ENCODE measurements at places on chromosomes 12 and 14.
A peak's percentile ranks its signal among the peaks of the same experiment; 100 is the strongest.

DNA sequence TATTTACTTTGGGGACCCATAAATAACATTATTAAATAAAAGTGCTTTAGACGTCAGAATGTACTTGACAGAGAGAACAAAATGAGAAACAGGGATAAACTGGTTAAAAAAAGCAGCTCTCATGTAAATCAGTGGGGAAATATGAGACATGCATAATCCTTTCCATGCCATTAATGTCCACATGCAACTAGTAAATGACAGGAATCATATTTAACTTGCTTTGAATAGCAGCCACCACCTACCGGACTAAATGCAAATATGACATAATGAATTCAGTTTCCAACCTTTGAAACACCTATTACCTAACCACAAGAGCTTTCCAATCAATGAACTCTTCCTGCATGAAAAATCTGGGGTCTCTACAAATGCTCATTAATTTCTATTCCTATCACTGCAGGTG, 19.6 kb downstream of the FGD6 start:
- no peaks in the 10 kb centered on the region for H3K27me3 ChIP-seq
- no peak overlapping the region for H3K4me3 ChIP-seq
- H3K27ac ChIP-seq, result no peak overlapping the region
- H3K36me3 ChIP-seq, result no peaks in the 10 kb centered on the region
- peaks cover 2% of the 10 kb centered on the region for H3K4me1 ChIP-seq
- DNase-seq, result no peak

DNA sequence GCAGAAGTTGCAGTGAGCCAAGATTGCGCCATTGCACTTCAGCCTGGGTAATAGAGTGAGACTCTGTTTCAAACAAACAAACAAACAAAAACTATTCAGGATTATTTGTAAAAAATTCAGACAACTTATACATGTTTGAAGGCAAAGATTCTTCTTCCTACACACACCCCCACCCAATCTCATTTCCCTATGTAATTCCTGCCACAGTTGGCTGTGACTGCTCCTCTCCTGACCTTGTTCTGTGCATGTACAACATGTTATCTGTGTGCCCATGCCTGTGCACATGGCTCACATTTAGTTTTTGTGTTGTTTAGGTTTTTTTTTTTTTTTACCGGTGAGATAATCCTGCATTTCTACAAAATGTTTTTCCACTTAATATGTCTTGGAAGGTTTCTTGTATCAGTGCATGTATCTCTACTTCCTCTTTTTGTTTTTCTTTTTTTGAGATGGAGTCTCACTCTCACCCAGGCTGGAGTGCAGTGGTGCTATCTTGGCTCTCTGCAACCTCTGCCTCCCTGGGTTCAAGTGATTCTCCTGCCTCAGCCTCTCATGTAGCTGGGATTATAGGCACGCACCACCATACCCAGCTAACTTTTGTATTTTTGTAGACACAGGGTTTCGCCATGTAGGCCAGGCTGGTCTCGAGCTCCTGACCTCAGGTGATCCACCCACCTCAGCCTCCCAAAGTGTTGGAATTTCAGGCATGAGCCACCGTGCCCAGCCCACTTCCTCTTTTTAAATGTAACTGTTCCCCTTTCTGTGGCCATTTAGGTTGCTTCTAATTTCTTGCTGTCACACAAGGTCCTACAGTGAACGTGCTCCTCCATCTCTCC, 8.7 kb downstream of the CFAP251 start:
- no peaks in the 10 kb centered on the region for H3K36me3 ChIP-seq
- peaks cover 17% of the 10 kb centered on the region for H3K4me1 ChIP-seq
- H3K27me3 ChIP-seq, result no peaks in the 10 kb centered on the region
- H3K27ac ChIP-seq, result no peak overlapping the region
- no peak for DNase-seq
- H3K4me3 ChIP-seq, result no peak overlapping the region

GRCh38 chr14:91755570-91756295, 23.8 kb upstream of the CATSPERB start:
- H3K4me3 ChIP-seq, result no peak overlapping the region
- H3K27ac ChIP-seq, result no peak overlapping the region
- H3K27me3 ChIP-seq, result no peaks in the 10 kb centered on the region
- H3K4me1 ChIP-seq, result peaks cover 4% of the 10 kb centered on the region

GRCh38 chr14:61610900-61611299, 84.4 kb upstream of the HIF1A start:
- no peak overlapping the region for H3K4me3 ChIP-seq
- DNase-seq, result no peak
- no peaks in the 10 kb centered on the region for H3K27me3 ChIP-seq
- no peak overlapping the region for H3K27ac ChIP-seq
- H3K36me3 ChIP-seq, result no peaks in the 10 kb centered on the region

DNA sequence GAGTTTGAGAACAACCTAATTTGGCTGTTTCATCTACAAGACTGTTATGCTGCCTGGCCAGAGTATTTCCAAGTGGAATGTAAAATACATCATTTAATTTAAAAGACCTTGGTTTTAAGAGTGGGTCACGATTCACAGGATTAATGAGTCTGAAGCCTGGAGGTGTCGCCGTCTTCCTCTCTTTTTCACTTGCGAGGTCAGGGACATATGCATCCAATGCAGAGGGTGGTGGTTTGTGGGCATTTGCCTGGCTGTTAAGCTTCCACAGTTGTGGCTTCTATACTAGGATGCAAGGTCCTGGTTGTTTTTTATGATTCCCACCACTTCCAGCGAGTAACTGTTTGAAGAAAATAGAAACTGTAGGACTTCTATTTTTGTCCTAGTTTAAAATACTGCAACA, 22.8 kb upstream of the RASSF3 start:
- H3K36me3 ChIP-seq, result no peaks in the 10 kb centered on the region
- no peak for DNase-seq
- no peaks in the 10 kb centered on the region for H3K4me1 ChIP-seq
- no peak overlapping the region for H3K4me3 ChIP-seq
- no peak overlapping the region for H3K27ac ChIP-seq

DNA sequence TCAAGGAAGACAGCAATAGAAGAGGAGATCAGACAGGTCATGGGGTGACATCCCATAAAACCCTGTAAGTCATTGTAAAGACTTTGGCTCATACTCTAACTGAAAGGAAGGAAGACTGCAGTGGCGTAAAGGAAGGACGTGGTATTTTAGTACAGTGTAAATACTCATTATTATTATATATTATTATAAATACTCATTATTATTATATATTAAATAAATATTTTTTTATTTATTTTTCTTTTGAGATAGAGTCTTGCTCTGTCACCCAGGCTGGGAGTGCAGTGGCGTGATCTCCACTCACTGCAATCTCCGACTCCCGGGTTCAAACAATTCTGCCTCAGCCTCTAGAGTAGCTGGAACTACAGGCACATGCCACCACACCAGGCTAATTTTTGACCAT, 15.1 kb upstream of the LRP10 start:
- no peaks in the 10 kb centered on the region for H3K4me1 ChIP-seq
- no peak overlapping the region for H3K4me3 ChIP-seq
- peak; percentile 21 for DNase-seq
- no peaks in the 10 kb centered on the region for H3K27me3 ChIP-seq
- H3K27ac ChIP-seq, result no peak overlapping the region
- no peaks in the 10 kb centered on the region for H3K36me3 ChIP-seq

DNA sequence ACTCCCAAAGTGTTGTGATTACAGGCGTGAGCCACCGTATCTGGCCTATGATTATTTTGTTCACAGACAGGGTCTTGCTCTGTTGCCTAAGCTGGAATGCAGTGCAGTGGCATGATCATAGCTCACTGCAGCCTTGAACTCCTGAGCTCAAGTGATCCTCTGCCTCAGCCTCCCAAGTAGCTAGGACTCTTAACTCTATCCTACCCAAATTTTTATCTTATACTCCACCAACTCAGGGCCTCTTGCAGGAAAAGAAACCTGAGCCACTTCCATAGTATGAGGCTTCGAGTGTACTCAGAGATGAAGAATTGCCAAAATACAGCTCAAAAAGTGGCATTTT, 828 bp downstream of the MMAB start:
- H3K27ac ChIP-seq, result peak overlapping the region; percentile 78
- no peak for DNase-seq
- H3K27me3 ChIP-seq, result no peaks in the 10 kb centered on the region
- H3K4me3 ChIP-seq, result peak overlapping the region; percentile 96
- H3K4me1 ChIP-seq, result peaks cover 19% of the 10 kb centered on the region
- peaks cover 16% of the 10 kb centered on the region for H3K36me3 ChIP-seq

GRCh38 chr12:12683725-12684124, 12.3 kb downstream of the GPR19 start:
- no peak overlapping the region for H3K4me3 ChIP-seq
- no peak overlapping the region for H3K27ac ChIP-seq
- H3K36me3 ChIP-seq, result no peaks in the 10 kb centered on the region
- H3K4me1 ChIP-seq, result no peaks in the 10 kb centered on the region
- no peaks in the 10 kb centered on the region for H3K27me3 ChIP-seq

DNA sequence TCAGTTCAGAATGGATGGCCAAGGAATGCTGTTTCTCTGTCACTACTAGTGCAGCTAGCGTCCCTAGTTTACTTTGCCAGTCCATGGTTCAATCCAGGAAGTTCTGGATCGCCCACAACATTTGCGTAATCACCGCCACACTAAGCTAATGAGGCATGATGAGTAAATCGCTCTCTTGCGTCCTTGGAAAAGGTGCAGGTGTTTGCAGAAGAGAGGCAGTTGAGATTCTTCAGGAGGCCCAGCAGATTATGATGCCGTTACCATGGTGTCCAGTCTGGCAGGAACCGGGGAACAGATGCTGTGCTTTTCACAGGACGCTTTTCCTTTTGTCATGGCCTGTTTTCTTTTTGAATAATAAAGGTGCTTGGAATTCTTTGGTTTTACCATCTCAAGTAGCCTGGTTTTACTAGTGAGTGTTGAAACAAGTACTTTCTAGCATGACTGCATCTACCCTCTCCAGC, 9.0 kb downstream of the TPH2 start:
- H3K27ac ChIP-seq, result no peak overlapping the region
- no peak for DNase-seq
- no peak overlapping the region for H3K4me3 ChIP-seq
- H3K36me3 ChIP-seq, result no peaks in the 10 kb centered on the region
- no peaks in the 10 kb centered on the region for H3K4me1 ChIP-seq

DNA sequence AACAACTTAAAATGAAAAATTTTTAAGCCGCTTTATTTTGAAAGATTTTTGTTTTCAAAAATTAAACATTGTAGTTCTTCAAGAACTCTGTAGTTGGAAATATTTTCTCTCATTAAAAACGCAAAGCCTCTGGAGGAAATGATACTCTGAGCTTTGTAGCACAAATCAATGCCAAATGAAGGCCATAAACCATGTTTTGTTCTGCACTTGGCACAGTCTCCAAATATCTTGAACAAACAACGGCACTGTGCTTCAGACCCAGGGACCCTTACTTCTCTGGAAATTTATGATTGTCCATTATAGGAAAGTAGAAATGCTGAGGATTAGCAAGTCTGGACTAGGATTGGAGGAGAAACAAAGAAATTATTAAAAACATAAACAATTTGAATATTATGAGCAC, 160.8 kb upstream of the BMP4 start:
- peak overlapping the region; percentile 31 for H3K27ac ChIP-seq
- H3K27me3 ChIP-seq, result no peaks in the 10 kb centered on the region
- H3K4me1 ChIP-seq, result peaks cover 24% of the 10 kb centered on the region
- no peak for DNase-seq

GRCh38 chr14:58598028-58598803, 39.5 kb upstream of the DACT1 start:
- H3K36me3 ChIP-seq, result no peaks in the 10 kb centered on the region
- no peaks in the 10 kb centered on the region for H3K27me3 ChIP-seq
- no peak overlapping the region for H3K4me3 ChIP-seq
- H3K4me1 ChIP-seq, result no peaks in the 10 kb centered on the region
- DNase-seq, result no peak

DNA sequence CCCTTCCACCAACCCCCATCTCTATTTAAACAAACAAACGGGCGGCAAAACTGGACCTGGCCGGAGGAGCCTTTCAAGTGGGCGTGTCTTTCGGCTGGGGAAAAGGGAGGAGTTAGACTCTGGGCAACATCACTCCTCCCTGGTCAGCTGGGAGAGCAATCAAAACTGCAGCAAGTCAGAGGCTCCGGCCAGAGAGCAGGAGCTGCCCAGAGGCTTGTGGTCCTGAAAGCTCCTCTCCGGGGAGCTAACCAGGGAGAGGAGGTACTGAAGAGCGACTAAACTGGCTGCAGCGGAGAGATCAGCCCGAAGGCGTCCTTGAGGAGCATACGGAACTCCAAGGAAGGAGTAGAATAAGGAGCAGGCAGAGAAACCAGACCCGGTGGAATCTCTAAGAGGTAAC, at the start of gene NEUROD4:
Gene NEUROD4 (plus strand): TSS at position 191 of the 400 bp plus-strand sequence. CDS start 6,466 bp downstream, outside the sequence.
- DNase-seq, result no peak
- no peaks in the 10 kb centered on the region for H3K4me1 ChIP-seq
- no peak within 1 kb of the TSS for H3K27ac ChIP-seq
- no peaks in the 10 kb centered on the region for H3K36me3 ChIP-seq
- H3K4me3 ChIP-seq, result no peak within 1 kb of the TSS
- no peaks in the 10 kb centered on the region for H3K27me3 ChIP-seq

DNA sequence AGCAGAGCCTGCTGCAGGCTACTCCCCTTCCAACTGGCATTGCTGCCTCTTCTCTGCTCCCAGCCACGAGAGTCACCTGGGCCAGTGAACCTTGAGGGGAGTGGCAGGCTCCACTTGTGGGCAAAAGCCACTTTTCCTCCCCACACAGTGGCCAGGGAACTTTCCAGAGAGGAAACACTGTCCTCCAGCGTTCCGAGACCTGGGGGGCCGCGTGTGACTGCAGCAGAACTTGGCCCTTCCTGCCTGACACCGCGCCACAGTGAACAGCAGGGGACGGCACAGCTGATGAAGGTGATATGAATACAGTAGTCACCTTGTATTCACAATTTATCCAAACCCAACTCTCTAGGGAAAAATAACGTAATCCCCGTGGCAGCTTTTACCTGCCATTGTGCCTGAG, 114.9 kb downstream of the PIWIL1 start:
- no peaks in the 10 kb centered on the region for H3K27me3 ChIP-seq
- H3K4me1 ChIP-seq, result no peaks in the 10 kb centered on the region
- no peaks in the 10 kb centered on the region for H3K36me3 ChIP-seq
- DNase-seq, result no peak
- no peak overlapping the region for H3K4me3 ChIP-seq

DNA sequence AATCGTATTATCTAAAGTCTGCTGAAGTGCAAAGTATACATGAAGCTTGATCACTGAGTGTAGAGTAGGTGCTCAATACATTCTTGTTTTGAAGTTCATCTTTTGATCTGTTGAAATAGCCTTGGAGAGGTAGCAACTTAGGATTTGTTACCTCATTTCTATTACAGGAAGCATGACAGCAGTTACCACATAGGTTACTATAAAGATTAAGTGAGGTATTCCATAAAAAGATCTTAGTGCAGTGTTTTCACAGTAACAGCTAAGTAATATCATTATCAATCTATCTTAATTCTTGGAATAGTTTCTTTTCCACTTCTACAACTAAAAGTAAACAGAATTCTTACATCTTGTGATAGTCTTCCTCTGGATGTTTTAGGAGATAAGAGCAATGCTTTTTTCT, 50.9 kb downstream of the BTBD7 start:
- no peaks in the 10 kb centered on the region for H3K27me3 ChIP-seq
- DNase-seq, result no peak
- no peak overlapping the region for H3K27ac ChIP-seq
- no peaks in the 10 kb centered on the region for H3K36me3 ChIP-seq
- H3K4me3 ChIP-seq, result no peak overlapping the region
- H3K4me1 ChIP-seq, result no peaks in the 10 kb centered on the region

GRCh38 chr12:110545812-110546211, 37.3 kb downstream of the PPTC7 start:
- H3K27me3 ChIP-seq, result no peaks in the 10 kb centered on the region
- H3K27ac ChIP-seq, result no peak overlapping the region
- peaks cover 32% of the 10 kb centered on the region for H3K4me1 ChIP-seq
- no peak for DNase-seq

GRCh38 chr12:27619308-27619707, 76.9 kb upstream of the REP15 start:
- H3K27ac ChIP-seq, result peak overlapping the region; percentile 34
- no peak for DNase-seq
- H3K4me3 ChIP-seq, result no peak overlapping the region
- H3K27me3 ChIP-seq, result no peaks in the 10 kb centered on the region
- H3K36me3 ChIP-seq, result no peaks in the 10 kb centered on the region
